ENCODE measurements at places on chromosomes 2 and 18.

DNA sequence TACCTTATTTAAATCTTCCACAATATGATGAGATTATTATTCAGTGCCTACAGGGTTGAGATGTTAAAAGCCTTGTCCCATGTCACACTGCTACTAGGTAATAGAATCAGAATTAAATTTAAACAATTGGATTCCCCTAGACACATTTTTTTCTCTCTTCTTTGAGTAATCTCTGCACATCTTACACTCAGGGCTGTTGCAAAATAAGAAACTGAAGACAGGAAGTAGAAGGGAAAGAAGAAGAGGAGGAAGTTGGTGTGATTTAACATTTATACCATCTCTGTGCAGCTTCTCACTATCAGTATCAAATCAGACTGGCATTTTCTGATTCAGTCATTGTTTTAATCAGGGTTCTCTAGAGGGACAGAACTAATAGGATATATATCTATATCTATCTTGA, 677.6 kb downstream of the IRS1 start:
- DNase-seq, result no peak

DNA sequence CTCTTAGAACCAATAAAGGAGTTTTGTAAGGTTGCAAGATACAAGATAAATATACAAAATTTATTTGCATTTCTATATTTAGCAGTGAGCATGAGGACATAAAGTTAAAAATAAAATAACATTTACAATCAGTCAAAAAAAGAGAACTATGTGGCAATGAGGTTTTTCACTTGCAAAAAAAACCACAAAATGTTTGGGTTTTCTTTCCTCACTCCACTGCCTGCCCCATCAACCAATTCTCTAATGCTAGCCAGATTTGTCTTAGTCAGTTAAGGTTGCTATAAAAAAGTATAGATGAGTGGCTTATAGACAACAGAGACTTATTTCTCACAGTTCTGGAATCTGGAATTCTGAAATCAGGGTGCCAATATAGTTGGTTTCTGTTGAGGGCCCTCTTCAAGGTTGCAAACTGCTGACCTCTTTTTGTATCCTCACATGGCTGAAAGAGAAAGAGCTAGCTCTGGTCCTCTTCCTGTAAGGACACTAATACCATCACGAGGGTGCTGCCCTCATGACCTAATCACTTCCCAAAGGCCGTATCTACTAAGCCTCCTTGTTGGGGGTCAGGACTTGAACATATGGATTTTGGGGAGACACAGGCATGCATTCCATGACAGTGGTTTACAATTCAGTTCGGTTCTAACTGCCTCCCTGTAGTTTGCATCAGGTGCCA, 566.2 kb downstream of the GALR1 start:
- DNase-seq, result no peak

DNA sequence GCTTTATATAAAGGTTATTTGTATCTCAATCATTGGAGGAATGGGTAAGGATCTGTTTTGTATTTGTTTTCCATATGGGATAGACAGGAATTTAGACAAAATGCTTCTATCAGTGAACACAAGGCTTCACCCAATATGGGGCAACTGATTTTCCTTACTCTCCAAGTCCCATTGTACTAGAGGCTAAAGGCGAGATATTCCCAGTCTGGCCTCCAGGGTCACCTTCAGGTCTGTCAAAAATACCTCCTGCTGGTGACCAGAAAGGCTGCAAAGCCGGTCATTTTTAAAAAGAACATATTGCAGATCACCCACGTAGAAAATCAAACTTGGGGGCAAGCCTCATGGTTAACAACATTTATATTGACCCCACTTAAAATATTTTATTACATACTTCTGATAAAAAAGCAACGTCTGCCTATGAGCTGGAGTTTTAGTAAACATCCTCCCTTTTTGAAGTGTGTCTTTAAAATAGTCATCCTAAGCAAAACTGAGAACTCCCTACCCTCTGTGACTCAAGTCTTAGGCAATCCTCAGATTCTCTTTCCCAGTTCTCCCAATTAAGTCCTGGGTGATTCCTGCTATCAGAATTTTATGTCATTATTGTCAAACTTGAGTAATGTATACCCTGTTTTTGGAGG, 276.6 kb downstream of the MREG start:
- DNase-seq, result no peak

GRCh38 chr2:26555246-26556133, 77.6 kb upstream of the OTOF start:
- no peak for DNase-seq

GRCh38 chr2:181857483-181857882, 34.0 kb upstream of the ITPRID2 start:
- no peak for DNase-seq

DNA sequence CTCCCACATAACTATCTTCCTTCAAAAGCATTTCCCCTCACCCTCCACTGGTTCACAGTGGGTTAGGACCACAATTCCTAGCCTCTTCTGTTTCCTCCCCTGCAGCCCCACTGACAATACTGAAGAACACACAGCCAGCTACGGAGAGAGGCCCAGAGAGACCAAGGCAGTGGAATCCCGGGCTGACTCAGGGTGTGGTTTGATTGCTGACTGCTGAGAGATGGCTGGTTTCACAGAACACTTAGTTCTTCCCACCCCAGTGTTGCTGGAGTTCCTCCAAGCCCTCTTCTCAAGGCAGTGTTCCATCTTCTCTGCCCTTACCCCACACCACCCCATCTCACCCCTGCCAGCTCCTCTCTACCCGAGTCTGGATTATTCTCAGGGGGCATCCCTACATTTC, 43.3 kb upstream of the ZFP36L2 start:
- DNase-seq, result no peak

- no peak for DNase-seq
These were observed 11.2 kb downstream of the CTDP1 start for GRCh38 chr18:79690586-79691482.

GRCh38 chr2:157488877-157489276, 45.0 kb upstream of the CYTIP start:
- no peak for DNase-seq

- DNase-seq, result no peak
These were observed 136.7 kb downstream of the ANTXR1 start for GRCh38 chr2:69149631-69150215.

GRCh38 chr2:38907743-38908562, 18.3 kb downstream of the ARHGEF33 start:
- DNase-seq, result no peak

DNA sequence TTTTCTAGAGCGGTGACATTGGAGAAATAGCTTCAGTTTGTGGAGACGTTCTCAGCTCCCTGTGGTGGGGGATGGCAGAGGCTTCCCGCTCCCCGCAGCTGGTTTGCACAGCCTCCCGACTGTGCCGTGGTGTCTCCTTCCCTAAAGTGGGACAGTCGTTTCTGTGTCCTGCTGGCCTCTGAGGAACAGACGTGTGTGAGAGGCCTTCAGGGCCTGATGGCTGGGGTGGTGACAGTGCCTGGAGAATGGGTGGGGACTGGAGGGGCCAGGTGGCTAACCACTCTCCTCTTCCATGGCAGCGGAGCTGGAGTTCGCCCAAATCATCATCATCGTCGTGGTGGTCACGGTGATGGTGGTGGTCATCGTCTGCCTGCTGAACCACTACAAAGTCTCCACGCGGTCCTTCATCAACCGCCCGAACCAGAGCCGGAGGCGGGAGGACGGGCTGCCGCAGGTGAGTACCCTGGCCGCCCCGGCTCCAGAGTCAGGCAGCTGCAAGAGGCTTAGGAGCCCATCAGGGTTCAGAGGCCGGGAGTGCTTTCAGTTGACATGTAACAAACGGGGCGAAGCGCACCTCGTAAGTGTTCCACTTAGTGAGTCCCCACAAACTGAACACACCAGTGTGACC, 105.4 kb downstream of the FAM210A start:
- no peak for DNase-seq

- DNase-seq, result no peak
These were observed 10.9 kb downstream of the PGAP1 start for GRCh38 chr2:196915507-196916189.

- DNase-seq, result no peak
These were observed 32.5 kb downstream of the KCTD1 start for GRCh38 chr18:26515643-26516487.

DNA sequence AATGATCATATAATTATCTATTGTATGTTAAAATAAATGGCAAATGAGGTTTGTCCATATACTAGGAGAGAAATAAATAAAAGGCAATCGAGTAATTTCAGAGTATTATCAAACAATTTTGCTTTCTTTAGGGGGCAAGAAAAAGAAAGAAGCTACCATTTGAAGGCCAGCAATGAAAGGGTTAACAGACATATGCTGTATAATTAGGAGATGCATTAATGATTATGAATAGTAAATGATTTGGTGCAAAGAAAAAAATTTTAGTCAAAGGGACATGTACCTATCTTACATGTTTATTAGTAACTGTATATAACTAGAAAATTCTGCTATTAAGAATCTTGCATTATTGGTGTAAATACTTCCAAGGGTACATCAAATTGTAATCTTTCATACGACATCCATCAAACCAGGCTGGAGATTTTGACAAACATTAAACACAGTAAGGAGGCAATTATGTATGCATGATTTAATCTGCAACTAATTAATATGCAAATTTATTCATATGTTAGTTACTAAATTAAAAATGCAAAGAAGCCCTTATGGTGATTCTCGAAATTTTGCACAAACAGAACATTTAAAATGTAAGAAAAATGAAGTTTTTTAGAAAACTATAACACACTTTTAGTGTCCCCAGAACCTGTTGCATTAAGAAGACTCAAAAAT, 251.4 kb downstream of the TCF4 start:
- no peak for DNase-seq

DNA sequence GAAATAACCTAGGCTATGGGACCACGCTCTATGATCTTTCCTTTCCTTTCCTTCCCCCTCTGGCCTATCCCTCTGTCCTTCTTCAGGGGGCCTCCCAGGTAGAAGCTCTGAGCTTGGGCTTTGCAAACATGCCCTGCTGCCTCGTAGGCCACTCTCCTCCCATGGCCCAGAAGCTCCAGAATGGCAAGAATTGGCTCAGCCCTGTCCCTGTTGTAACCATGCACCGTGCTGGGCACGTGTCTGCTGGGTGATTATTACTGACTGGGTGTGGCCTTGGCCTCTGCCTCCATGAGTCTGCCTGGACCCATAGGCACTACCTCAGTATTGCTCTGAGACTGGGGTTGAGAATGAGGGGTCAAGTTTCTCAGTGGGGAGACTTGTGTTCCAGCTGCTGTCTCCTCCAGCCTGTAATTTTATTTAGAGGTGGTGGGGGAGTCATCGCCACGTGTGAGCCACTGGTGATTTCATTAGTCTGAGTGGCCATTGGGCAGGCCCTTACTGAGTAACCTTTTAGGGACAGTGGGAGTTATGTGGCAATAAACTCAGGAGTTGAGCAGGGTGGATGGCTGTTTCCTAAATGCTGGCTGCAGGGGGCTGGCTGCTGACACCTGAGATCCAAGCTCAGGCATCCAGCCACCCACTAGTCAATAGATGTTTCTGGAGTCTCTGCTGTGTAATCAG, 157.9 kb downstream of the CLIP4 start:
- no peak for DNase-seq

DNA sequence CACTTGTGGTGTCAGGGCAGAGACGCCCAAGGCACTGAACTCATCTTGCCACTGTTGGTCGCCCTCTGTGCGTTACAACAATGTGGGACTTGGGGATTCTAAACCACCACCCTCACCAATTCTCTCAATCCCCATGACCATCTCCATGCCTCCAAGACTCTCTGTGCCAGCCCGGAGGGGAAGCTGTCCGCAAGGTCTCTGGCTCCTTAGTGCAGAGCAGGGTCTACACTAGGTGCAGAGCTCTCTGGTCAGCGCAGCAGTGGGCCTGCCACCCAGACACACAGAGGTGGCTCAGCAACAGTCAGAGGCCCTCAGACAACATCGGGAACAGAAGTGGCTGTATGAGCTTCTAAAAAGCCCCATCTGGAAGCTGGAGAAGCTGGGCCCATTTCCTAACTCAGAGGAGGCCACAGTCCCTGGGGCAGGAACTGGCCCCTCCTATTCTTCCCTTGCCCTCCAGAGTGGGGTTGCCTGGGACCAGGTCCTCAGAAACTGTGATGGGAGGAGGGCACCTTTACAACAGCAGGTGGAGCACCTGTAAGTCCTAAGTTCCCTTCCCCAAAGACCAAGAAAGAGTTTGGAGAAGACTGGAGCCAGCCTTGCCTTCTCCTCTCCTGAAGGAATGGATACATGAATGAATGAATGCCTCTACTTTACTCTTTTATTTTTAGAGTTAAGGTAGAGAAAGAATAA, 37.7 kb downstream of the SERTAD2 start:
- DNase-seq, result no peak

DNA sequence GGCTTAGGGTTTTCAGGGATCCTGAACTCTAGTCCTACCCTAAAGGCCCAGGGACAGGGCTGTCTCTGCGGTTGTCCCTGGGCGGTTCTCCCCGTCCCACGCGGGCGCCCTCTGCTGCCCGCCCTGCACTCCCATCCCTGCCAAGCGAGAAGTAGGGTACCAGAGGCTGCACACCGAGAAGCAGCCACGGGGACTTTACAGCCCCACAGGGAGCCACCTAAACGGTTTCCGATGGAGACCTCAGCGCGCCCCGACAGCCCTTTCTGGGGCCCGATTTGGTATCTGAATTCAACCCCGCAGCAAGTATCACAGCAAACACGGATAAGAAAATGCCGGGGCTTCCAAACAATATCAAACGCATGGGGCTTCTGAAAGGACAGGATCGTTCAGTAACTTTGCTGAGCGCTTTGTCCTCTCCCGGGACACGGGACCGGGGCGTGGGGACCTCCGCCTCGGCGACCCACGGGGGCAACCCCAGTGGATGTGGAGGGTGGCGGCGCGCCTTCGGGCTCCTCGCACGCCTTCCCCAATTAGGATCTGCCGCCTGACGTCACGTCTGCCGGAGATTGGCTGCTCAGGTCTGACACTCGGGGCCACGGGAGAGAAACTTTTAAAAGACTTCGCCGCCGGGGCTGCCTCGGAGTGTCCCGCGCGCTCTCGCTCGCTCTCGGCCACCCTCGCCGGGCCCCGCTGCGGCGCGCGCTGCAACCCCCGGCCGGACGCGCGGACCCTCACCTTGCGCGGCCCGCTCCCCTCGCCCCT, at the start of gene LTBP1:
Gene LTBP1, plus strand, starts transcription at position 640 of the 762 bp plus-strand sequence. CDS start 372 bp downstream, outside the sequence.
- DNase-seq, result no peak

- no peak for DNase-seq
These were observed 162.7 kb downstream of the ARL4C start for GRCh38 chr2:234334151-234334550.

DNA sequence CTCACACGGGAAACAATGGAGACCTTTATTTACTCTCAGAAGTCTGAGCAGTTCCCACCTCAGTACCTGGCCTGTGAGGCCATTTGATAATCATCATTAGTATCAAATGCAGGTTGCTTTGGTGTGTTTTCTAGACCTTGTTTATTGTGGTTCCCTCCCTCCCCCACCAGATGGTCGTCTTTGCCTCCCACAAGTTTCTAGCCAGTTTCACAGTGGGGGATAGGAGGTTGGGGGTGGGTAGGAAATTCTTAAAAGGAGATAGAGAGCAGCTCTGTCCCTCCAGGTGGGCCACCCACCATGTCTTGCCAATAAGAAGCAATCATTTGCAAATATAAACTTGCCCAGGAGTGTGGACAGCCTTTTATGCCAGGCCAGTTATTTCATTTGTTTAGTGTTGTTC, 31.3 kb downstream of the SETBP1 start:
- no peak for DNase-seq

GRCh38 chr2:9661261-9661660, 30.5 kb upstream of the YWHAQ start:
- DNase-seq, result no peak

Data from stimulated activated CD4-positive, alpha-beta T cell treated with anti-CD3 and anti-CD28 coated beads, Interleukin-1b, Interleukin-23, amount 100 ng/mL, for 1 hour (primary cell).